GF-D8 (cell line): ENCODE measurements at places on chromosomes 11 and 22.

DNA sequence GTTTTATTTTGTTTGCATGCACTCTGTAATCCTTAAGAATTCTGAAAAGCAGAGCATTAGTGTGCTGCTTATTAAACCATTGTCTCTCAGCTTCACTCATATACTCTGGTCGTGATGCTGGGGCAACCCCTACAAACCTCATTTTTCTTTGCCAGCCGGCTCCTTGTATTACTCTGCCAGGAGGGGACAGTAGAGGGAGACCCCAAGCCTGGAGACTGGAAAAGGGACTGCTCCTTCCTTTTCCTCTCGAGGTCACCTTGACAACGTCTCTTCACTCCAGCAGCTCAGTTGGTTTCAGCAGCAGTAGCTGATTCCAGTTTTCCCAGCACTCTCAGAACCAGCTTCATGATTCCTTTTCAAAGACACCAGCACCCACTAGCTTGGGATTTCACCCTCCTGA is 2.8 kb upstream of the JHY start:
- no peak for DNase-seq

DNA sequence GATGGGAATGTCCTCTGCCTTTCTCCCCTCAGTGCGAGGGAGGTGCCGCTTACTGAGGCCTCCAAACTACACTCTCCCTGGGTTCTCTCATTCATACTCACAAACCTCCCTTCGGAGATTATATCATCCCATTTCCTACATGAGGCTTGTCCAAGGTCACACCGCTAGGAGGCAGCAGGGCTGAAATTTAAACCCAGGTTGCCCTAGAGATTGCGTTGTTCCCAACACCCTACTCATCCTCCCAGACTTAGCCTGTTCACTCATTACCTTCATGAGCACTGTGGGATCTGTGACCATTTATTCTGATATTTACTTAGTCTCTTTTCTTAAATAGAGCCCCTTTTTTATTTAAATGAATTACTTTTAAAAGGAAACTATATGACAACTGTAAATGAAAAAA is 31.1 kb downstream of the SDHAF2 start:
- DNase-seq, result no peak

- DNase-seq, result no peak
These were observed 1088.9 kb upstream of the TENM4 start for GRCh38 chr11:80529726-80530125.

DNA sequence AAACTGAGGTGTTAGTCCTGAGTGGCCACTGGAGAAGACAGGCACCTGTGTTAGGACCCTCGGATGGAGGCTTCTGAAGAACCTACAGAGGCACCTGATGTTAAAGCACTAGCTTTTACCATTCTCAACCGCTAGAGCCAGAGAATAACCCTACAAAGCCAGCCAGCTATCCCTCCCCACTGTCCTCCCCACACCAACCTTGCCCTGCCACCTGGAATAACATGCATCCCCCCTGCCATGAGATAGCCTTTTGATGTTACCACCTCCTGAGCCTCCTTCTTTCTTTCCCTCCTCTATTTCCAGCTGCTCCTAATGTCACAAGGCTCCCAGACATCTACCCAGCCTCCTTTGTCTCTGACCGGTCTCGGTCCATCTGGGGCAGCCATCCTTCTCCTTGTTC is 28.1 kb downstream of the COMMD9 start:
- no peak for DNase-seq
